Stimulated activated CD8-positive, alpha-beta memory T cell treated with anti-CD3 and anti-CD28 coated beads, Interleukin-4, amount 100 ng/mL, for 4 hours (primary cell): ENCODE measurements at places on chromosomes 5 and 9.

GRCh38 chr5:116492016-116492623 lies 82.5 kb downstream of the SEMA6A start:
- DNase-seq = no peak

DNA sequence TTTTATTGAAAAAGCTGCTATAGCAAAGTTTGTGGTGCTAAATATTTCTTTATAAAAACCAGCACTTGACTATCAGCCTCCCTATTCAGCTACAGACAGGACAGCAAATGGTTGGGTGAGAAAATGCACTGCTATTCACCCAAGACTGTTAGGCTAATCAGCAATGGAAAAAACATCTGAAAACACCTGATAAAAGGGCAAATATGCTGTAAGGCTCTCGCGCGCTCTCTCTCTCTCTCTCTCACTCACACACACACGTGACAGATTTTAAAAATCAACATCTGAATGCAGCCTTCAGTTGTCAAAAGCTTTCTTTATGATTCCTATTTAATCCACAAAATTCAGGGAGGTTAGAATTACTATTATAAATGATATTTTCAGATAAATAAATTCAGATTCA lies 80.2 kb downstream of the HTR4 start:
- DNase-seq = no peak

DNA sequence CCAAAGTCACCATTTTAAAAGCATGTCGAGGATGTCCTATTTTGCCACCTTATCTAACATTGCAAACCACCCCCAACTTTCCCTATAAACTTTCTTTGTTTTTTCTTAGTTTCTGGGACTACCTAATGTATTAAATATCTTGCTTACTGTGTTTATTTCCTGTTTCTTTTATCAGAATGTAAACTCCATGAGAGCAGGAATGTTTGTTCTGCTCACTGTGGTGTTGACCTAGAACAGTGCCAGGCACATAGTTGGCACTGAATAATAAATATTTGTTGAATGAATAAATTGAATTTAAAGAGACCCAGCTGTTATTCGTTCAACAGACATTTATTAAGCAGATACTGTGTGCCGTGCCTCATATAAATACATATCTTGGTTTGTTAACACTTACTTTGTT lies 35.2 kb downstream of the MACIR start:
- no peak for DNase-seq

DNA sequence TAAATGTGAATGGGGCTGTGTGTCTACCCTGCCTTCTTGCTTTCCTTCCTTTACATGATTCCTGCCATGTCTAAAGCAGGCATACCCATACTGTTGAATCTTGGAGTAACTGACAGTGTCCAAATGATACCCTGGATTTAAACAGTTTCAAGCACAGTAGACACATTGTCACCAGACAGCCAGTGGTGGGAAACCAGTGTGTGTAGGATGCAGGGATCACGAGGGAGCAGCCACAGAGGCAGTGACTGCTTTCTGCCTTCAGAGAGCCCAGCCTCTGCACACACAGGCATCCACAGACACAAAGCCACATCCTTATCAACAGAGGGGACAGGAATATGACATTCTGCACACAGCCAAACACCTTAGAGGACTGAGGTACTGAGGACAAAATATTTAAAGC lies 184.2 kb upstream of the TBCA start:
- DNase-seq = no peak

- DNase-seq = no peak
These were observed 118.6 kb downstream of the BASP1 start for GRCh38 chr5:17336054-17336453.

DNA sequence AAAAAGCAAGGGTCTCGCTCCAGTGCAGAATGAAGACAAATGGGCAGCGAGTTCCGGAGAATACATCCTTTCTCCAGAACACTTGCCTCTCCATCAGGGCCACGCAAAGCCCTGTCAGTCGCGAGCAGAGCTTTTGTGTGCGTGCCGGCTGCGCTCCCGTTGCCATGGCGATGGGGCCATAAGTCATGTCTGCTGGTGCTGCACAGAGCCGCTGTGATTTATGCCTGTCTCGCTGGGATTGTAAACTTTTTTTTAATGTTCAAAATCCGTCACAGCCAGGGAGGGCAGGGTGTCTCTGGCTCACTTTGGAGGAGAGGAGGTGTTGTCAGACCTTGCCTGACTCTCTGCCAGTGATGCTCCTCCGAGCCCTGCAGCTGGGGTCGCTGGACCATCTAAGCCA lies 272.7 kb downstream of the TRIM32 start:
- no peak for DNase-seq

- no peak for DNase-seq
These were observed 34.8 kb upstream of the SMARCA2 start for GRCh38 chr9:1980387-1980786.

- no peak for DNase-seq
These were observed 28.6 kb downstream of the PSIP1 start for GRCh38 chr9:15482146-15482545.

GRCh38 chr5:61232490-61233050 lies 70.3 kb upstream of the SMIM15 start:
- DNase-seq = no peak
